ENCODE measurements at places on chromosomes 1 and 21.
A peak's percentile ranks its signal among the peaks of the same experiment; 100 is the strongest.

- no peak for DNase-seq
These were observed 82.7 kb downstream of the HLCS start for GRCh38 chr21:36883532-36884486.

DNA sequence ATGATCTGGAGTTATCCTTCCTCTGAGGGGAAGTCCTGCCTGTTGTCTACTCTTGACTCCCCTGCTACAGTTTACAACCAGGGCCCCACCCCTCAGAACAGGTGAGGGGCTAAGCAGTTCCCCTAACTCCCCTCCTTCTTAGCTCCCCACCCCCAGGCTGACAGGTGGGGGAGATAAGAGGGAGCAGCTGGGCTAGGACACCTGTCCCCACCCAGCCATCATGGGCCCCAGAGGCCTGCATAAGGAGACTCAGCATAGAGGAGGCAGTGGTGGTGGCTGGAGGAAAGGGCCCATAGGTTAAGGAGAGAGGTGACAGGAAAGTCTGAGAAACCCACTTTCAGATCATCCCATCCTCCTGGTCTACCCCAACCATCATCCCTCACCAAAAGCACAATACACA is 6.8 kb downstream of the MEF2D start:
- DNase-seq: no peak

GRCh38 chr1:230972855-230973271 is 5.8 kb downstream of the TTC13 start:
- DNase-seq: no peak

- DNase-seq: no peak
These were observed 9.4 kb upstream of the OR2M2 start for GRCh38 chr1:248165186-248165585.

GRCh38 chr1:87765057-87765680 is 436.5 kb downstream of the LMO4 start:
- DNase-seq: no peak

GRCh38 chr1:2108213-2108876 is 58.1 kb downstream of the PRKCZ start:
- DNase-seq: no peak

GRCh38 chr21:35779167-35779566 is 281.2 kb downstream of the SETD4 start:
- no peak for DNase-seq

GRCh38 chr1:100009458-100009857 is 39.7 kb downstream of the SLC35A3 start:
- DNase-seq: peak; percentile 5

- no peak for DNase-seq
These were observed 22.4 kb downstream of the VPS45 start for GRCh38 chr1:150089846-150090520.

DNA sequence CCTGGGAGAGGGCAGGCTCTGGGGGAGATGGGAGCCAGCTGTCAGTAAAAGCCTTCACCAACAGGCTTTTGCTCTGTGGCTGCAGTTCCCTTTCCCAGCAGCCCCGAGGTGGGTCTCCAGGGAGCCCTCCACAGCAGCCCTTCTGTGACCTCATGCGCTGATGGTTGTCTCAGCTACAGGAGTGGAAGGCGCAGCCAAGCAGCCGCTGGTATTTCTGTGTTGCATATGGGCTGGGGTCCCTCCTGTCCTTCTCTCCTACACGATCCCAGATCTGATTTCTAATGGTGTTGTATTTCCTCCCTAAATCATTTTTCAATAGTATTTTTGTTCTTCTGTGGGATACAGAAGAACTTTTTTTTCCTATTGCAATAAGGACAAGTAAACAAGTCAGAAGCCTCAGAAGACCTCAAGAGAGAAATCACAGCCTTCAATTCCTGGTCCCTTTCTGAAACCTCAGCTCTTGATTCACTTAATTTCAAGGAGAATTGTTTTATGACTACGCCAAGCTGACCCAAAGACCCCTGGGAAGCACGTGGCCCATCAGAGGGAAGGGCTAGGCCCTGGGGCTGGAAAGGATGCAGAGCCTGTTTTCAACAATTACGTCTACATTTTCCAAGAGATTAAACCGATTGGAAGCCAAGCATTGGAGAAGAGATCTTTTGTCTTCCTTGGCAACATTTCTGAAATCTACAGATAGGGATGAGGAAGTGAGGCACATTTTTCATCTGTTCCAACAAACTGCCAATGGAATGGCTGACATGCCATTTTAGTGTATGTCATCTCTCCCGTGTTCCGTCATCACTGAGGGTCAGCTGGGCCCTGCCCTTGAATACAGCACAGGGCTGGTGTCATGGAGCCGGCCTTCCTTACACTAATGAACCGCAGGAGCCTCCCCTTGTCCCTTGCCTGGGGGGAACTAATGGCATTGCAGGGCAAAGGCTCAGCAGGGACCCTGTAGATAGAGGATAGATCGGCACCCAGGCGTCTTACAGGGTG is 42.0 kb upstream of the SCCPDH start:
- no peak for DNase-seq

DNA sequence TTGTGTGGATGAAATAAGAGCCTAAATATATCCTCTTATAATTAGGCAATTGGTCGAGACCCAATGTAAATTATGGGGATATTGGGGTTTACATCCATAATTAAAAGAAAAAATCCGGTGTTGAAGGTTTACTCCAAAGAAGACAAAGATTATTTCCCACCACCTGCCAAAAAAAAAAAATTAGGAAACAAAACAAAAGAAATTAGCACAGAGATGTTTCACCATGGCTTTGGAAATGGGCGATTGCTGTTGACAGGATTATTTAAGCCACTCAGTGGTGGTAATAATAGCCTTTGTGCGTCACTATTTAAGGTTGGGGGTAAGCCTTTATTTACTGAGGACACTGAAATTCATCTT is 585 bp upstream of the GLRX2 start:
- no peak for DNase-seq

- no peak for DNase-seq
These were observed 136.4 kb upstream of the DEPDC1 start for GRCh38 chr1:68633141-68633919.

DNA sequence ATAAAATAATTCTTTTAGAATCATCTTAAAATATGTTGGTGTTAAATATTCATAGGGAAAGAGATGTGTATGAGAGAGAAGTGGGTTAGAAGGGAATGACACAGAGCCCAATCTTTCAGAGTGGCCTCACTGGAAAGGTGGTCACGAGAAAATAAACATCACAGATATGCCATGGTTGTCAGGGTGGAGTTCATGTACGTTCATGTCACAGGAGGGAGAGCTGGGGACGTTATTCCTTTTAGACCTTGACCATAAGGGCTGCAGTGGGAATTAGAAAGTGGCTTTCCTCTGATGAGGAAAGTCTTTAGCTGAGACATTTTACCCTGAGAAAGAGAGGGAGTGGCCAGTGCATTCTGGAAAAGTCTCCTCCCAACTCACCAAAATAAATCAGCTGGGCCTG is 90.6 kb upstream of the TNR start:
- no peak for DNase-seq

GRCh38 chr21:39373634-39374033 is 24.7 kb upstream of the HMGN1 start:
- DNase-seq: no peak

DNA sequence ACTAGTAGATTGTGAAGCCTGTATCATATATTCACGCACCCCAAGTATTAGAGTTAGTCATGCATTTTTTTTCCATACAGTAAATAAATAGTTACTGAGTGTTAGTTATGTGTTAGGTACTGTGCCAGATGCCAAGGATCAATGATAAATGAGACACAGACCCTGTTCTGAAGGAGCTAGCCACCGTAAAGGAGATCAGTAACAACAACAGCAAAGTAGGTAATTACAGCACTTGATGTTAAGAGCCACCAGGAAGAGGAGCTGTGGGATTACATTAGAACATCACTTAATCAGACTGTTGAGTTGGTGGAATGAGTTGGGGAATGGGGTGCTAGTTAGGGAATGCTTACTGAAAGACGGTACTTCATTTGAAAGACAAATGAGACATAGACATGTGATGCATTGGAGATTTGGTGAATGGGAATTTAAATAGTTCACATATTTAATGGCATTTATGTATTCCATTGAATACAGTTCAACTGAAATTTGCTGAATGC is 21.0 kb downstream of the PRKAA2 start:
- no peak for DNase-seq

DNA sequence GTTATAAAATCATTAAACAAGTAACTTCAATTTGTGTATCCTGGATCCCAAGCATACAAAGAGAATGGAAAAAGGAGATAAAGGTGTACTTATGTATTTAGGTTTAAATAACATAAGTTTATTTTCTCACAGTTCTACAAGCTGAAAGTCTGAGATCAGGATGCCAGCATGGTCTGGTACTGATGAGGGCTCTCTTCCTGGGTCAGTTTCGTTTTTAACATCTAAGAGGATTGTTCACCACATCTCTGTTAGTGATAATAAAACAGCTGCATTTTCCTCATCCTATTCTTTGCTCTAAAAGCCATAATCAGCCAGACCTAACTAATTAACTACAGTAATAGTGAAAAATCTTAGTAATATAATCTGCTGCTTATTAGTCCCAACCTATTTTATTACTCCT is 5.2 kb downstream of the EGLN1 start:
- no peak for DNase-seq

GRCh38 chr1:11874258-11874562 is 15.5 kb upstream of the NPPB start:
- no peak for DNase-seq

GRCh38 chr1:97573553-97573952 is 347.3 kb downstream of the DPYD start:
- no peak for DNase-seq

Data from fibroblast of skin of left quadriceps (primary cell).